Adipocyte (in vitro differentiated cells): ENCODE measurements at places on chromosomes 2 and 18.

DNA sequence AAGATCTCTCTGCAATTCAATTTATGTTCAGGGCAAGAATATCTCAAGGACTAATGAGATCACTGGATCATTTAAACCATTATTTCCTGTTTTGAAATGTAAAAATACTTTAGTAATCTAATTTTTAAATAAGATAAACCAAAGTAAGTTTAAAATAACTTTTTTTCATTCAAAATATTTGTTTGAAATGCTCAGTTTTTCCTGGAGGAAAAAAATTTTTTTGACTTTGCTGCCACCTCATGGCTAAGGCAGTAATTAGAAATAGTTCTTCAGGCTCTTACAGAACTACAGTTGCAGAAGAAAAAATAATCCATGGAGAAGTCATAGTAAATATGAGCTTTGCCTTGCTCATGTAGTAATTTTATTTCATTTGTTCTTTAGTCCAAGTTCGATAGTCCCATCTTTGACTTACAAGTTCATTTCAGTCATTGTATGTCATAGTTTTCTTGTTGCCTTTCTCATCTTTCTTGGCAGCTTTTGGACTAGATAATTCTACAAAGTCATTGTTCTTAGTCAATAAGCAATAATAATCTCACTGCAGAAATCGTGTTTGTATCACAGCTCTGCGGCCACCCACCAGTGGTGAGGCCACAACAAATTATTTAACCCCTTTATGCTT is 127.4 kb downstream of the DPP4 start:
- peak; percentile 69 for DNase-seq

- DNase-seq: no peak
These were observed 5.1 kb downstream of the CHPF start for GRCh38 chr2:219538504-219538951.

GRCh38 chr2:150477347-150477746 is 10.1 kb downstream of the RND3 start:
- peak; percentile 47 for DNase-seq

DNA sequence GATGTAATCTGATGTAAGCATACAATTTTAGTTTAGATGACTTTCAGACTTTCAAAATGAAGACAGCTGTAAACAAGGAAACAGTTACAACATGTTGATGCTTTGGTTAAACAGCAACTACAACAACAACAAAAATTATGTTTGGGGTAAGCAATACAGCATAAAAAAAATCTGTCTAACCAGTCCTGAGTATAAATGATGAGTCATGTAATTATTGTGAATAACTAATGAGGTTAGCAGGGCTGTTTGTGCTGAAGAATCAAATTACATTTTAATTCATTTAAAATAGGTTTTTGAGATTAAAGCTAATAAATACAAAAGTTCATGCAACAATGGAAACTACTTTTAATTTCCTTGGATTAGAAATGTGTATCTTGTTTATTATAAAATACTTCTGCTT is 266.9 kb downstream of the LRP1B start:
- DNase-seq: no peak

DNA sequence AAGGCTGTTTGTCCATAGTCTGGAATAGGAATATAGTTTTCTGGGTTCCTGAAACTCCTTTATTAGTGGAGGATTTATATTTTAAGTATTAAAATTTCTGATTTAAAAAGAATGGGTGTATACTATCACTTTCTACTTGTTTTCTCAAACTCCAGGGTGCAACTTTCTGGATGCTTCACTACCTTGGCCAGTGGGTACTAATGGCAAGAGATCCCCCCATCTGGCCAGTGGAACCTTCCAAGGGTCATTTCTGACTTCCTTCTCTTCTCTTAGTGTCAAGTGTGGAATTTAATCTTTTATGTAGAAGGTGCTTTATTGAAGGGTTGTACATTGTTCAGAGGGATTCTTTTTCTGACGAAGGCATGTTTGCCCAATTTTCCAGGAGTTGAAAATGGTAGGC is 86.4 kb upstream of the LPIN2 start:
- DNase-seq: no peak

DNA sequence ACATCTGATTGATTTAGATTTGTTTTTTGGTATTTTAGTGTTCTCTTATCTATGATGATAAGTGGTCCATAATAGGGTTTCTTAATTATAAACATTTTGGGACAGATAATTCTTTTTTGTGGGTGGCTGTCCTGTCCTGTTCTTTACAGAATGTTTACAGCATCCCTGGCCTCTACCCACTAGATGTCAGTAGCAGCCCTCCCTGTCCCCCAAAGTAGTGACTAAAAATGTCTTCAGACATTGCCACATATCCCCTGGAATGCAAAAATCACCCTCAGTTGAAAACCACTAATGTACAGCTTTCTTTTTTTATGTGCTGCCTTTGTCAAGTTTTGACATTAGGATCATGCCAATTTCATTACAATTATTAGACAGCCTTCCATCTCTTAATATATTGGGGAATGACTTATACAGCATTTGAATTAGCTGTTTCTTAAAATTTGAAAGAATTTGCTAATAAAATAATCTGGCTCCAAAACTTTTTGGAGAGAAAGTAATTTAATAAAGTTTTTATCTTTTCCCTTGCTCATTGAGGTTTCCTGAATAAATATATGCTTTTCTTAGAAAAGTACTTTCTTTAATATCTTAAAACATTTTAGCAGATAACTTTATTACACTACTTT is 19.5 kb downstream of the WIPF1 start:
- peak; percentile 86 for DNase-seq

DNA sequence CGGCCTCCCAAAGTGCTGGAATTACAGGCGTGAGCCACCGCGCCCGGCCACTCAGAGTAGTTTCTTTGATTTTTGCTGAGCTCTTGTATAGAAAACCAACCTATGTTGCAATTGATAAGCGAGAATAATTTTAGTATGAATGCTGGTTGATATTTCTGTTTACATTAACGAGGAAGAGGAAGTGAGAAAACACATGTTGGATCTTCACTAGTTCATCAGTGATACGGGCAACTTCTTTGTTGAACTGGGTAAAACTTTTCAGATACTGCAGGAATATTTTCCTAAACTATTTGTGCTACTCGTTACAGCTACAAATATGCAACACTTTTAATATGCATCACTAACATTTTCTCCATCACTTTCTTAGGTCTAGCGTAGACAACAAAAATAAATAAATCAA is 67.9 kb upstream of the SLC25A52 start:
- DNase-seq: no peak

GRCh38 chr2:240926516-240927389 is 20.6 kb downstream of the CROCC2 start:
- no peak for DNase-seq

GRCh38 chr2:47227532-47228279 is 72.6 kb upstream of the STPG4 start:
- no peak for DNase-seq

- no peak for DNase-seq
These were observed 4.9 kb downstream of the QPCT start for GRCh38 chr2:37349231-37349860.

GRCh38 chr2:157196956-157197355 is 60.5 kb upstream of the GALNT5 start:
- no peak for DNase-seq

- DNase-seq: peak; percentile 28
These were observed 33.5 kb upstream of the CCDC93 start for GRCh38 chr2:118047380-118047826.

GRCh38 chr2:184890311-184890710 is 292.0 kb downstream of the ZNF804A start:
- DNase-seq: peak; percentile 32

GRCh38 chr18:9017905-9018227 is 84.6 kb upstream of the NDUFV2 start:
- peak; percentile 61 for DNase-seq

DNA sequence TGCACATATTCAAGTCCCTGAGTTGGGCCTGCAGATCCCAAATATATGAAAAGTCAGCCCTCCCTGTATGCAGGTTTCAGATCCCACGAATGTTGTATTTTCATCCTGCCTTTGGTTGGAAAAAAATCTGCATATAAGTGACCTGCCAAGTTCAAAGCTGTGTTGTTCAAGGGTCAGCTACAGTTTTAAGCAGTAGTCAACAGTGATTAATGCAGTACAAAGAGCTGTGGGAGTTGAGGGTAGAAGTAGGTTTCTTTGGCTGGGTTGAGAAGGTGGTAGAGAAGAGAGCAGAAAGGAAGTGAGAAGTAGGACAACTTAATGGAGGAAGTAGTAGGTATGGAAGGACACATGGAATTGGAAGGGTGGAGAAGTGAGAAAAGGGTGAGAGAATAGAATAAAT is 127.9 kb downstream of the ANKRD44 start:
- DNase-seq: no peak

- DNase-seq: peak; percentile 26
These were observed 124.0 kb downstream of the GAREM1 start for GRCh38 chr18:32346671-32347070.

- peak; percentile 77 for DNase-seq
These were observed 232.8 kb downstream of the GRB14 start for GRCh38 chr2:164388511-164388910.

DNA sequence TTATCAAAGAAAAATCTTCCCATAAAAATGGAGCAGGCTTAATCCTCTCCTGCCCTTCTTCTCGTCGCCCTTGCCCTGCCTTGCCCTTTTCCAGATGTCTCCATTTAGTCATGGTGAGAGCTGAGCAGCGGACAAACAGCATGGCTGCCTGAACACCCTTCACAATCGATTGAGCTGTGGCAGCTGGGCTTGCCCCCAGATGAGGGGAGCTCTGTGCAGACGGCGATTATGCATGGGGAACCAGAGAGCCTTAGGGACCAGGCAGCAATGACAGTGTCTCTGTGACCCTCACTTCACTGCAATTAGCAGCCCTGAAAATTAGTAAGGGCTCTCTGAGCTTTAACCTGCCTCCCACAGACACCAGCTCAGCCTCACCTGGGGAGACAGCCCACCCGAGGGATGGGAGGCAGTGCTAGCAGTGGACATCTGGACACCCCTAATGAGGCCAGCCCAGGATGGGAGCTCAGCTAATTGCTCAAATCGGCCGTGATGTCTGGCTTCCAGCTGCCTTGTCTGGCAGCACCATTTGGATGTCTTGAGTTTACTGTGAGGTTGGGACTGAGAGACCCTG is 365.7 kb downstream of the TNS1 start:
- no peak for DNase-seq

DNA sequence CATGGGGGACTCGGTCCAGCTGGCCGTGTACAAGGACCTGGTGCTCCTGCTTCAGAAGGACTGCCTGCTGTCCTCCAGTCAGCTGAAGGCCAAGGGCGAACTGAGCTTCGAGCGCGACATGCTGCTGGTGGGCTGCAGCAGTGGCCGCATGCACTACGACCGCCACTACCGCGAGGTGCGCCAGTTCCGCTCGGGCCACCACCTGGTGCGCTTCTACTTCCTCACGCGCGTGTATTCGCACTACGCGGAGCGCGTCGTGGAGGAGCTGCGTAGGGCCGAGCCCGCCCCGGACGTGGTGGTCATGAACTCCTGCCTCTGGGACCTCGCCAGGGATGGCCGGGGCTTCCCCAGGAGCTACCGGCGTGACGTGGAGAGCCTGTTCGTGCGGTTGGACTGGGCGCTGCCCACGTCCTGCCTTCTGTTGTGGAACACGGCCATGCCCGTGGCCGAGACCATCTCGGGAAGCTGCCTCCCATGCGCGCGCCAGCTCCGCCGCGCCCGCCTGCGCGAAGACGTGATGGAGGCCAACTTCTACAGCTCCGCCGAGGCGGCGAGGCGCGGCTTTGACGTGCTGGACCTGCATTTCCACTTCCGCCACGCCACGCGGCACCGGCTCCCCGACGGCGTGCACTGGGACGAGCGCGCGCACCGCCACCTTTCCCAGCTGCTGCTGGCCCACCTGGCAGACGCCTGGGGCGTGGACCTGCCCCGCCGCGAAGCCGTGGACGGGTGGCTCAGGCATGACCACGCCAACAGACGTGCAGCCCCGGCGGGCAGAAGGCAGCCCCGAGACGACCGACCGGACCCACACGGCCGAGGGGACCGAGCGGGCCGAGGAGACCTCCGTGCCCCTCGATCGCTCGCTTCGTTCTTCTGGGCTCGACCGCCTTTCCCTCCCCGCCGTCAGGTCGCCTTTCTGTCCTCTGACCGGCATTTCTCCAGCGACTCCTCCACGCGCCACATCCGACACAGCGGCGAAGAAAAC is 293.9 kb upstream of the ERBB4 start:
- DNase-seq: no peak

- DNase-seq: no peak
These were observed 137.0 kb downstream of the UBE2E3 start for GRCh38 chr2:181117206-181117925.

DNA sequence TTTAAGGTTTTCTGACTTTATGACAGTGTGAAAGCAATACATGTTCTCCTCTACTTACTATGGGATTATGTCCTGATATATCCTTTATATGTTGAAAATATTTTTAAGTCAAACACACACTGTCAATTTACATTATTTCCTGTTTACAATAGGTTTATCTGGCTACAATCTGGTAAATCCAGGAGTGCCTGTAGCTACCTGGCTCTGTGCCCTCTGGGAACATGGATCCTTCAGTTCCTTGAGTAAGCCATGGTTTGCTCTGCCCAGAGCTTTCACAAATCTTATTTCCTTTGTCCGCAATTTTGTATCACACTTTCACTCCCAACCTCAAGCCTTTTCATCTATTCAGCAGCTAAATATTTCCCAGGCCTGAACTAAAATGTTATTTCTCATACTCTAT is 1582.2 kb upstream of the NXPH2 start:
- no peak for DNase-seq

DNA sequence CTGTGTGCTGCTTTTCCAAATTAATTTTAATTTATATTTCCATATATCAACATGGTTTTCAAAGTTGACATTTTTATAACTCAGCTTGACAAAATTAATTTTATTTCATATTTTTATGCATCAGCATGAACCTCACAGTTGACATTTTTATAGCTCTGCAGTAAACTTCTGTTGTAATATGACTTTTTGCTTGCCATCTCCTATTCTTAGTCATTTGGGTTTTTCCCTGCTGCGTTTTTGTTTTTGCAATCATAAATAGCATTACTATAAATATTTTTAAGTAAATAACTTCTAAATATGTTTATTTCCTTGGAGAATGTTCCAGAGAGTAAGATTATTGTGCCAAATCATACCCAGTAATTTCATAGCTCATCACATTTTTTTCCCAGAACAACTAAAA is 21.0 kb upstream of the L3MBTL4 start:
- no peak for DNase-seq

GRCh38 chr18:29439398-29439797 is 1262.5 kb upstream of the CDH2 start:
- no peak for DNase-seq

DNA sequence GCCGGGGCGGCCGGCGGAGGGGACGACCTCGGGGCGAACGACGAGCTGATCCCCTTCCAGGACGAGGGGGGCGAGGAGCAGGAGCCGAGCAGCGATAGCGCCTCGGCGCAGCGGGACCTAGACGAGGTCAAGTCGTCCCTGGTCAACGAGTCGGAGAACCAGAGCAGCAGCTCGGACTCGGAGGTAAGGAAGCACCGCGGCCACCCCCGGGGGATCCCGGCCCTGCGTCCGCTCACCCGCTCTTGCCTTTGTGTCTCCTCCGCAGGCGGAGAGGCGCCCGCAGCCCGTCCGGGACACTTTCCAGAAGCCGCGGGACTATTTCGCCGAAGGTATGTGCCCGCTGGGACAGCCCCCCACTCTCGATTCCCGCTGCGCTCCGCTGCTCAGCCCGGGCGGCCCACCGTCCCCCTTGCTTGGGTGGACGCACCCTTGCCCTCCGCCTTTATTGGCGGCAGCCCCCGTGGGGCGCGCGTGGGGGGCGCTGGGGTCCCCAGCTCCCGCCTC is 611 bp downstream of the TCF7L1 start:
- peak; percentile 67 for DNase-seq
